CD8-positive, alpha-beta memory T cell (primary cell): ENCODE measurements at places on chromosomes 5 and 9. TPM values are rescaled to one million over a fixed set of nuclear protein-coding genes. Genes with fewer than 3 reads are reported as not detected.

DNA sequence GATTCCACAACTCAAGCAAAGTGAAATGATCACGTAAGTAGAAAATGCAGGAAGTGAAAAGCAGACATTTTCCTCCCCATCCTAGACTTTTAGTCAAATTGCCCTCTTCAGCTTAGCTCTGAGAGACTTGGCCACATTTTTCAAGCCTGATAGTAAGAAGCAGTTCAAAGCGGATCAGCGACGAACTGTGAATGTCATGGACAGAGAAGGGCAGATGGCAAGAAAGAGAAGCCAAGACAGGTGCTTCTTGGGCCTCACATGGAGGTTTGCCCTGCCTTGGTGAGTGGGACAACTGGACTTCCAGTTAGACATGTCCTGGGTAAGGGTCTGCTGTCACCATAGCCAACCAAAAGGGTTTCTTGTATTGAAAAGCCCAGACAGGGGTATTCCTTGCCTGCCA is 291.5 kb downstream of the MED10 start:
- no peak for DNase-seq

GRCh38 chr9:967903-968641 is 8.4 kb upstream of the DMRT3 start:
- DNase-seq = no peak

GRCh38 chr9:112198646-112199045 is 23.5 kb upstream of the SUSD1 start:
- DNase-seq = no peak

DNA sequence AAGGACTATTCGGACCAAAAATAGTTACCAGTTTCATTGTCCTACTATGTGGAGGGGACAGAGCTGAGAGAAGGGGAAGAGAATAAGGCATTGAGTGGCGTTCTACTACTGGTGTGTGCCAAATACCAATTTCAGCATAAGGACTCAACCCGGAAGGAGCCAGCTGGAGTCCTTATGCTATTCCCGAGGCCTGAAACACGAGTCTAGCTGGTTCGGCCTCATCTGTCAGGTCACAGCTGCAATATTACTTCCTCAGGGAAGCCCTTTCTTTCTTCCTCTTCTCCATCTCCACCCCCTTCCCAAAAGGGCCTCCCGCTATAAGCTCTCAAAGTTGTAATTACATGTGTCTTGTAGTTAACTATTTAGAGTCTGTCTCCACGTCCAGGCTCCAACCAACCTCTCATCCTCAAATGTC is 20.5 kb upstream of the FER start:
- DNase-seq = no peak

DNA sequence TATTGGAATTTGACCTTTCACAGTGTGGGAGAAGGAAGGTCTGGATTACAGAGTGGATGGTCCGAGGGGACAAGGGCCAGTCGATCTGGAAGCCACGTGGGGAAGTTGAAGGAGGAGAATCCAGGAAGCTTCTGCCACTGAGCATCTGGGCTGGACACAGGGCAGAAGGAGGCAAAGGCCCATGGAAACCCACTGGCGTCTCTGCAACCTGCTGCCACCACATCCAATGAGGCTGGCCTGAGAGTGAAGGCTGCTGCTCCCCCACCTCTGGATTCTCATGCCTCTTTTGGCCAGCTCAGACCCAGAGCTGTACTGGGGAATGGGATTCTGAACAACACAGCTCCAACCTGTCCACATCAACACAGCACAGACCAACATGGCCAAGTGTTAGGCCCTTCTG is 48.9 kb upstream of the BOD1 start:
- DNase-seq = no peak

DNA sequence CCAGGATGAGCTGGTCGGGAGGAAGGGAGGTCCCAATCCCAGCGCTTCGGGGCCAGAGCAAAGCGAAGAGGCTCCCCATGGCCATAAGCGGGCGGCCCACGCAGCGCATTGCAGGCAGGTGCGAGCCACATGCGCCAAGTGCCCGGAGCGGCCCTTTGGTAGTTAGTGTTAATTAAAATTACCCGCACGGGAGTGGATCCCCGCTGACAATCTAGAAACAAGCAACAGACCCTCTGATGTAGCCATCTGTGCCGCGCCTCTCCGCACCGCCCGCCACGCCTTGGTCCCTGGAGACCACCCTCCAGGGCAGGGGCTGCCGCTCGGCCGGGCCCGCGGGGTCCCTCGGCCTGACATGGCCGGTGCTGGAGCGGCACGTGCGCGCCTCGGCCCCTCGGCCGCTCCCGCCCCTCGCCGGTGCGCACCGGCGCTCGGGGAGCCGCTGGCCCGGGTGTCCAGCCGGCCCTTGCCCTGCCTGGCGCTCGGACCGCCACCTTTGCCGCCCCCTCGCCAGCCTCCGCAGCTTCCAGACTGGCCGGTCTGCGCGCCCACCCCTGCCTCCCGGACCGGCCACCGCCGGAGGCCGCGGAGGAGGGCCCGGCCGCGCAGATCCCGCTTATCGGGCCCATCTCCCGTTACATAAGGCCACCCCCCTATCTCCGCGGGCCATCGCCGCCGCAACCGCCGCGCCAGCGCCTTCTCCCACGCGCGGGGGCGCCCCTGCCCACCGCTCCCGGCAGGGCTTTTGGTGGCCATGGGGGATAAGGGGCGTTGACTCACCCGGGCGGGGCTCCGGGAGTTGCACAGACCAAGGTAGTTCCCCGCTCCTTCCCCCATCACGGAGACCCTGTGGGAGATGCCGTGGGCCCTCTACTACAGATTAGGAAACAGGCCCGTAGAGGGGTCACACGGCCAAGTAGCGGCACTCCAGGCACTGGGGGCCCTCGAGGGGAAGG is 1.9 kb upstream of the IL13 start:
- no peak for DNase-seq

GRCh38 chr9:77800924-77801551 is 152.9 kb upstream of the GNA14 start:
- DNase-seq = no peak

DNA sequence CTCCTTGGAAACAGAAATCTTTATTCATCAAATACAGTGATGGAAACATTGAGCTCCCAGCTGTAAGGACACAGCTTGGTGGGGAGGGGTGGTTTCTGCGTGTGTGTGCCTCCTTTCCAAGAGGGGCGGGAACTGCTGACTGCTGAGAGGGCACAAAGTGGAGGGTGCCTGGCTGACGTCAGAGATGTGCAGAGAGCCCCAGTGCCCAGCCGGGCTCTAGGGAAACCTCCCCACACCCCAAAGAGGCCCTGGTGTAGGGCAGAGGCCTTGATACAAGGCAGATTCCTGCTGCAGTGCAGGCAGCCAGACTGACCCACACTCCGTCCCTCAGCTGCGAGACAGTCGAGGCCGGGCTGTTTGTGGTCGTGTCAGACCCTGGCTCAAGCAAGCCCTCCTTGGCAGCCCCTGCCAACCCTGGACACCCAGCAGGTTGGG is 191.0 kb downstream of the CACNA1B start:
- no peak for DNase-seq

DNA sequence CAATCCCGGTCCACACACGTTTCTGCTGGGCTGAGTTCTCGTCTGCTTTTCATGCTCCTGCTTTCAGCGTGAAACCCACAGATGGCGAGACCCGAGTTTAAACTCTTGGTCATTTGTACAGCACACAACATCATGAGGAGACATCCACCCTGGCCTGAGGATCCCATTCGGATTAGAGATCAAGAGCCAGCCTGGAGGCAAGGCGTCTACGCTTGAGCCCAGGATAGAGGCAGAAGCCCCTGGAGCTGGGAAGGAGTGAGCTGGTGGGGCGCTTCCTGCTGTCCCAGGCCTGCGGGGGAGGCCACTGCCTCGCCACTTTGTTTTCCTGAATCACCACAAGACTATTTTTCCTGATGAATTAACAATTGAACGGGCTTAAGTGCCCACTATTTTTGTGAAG is 281.9 kb upstream of the IRX4 start:
- DNase-seq = no peak

- DNase-seq = no peak
Measured at GRCh38 chr5:77993141-77993854, 217.2 kb upstream of the TBCA start.

DNA sequence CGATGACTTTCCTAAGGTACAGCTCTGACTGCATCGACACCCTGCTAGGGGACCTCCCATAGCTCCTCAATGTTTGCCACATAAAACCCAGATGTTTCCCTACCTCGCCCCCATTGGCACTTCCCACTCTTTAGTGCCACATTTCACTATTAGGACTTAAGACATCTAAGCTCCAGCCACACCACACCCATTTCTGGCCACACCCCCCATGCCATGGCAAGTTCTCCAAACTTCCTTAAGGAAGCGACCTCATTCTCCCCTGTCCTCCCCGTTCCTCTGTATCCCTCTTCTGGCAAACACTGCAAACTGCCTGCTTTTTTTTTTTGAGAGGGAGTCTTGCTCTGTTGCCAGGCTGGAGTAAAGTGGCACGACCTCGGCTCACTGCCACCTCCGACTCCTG is 62.9 kb downstream of the USP20 start:
- DNase-seq = no peak

- DNase-seq = no peak
Measured at GRCh38 chr5:89572696-89573095, 689.7 kb upstream of the MEF2C start.

DNA sequence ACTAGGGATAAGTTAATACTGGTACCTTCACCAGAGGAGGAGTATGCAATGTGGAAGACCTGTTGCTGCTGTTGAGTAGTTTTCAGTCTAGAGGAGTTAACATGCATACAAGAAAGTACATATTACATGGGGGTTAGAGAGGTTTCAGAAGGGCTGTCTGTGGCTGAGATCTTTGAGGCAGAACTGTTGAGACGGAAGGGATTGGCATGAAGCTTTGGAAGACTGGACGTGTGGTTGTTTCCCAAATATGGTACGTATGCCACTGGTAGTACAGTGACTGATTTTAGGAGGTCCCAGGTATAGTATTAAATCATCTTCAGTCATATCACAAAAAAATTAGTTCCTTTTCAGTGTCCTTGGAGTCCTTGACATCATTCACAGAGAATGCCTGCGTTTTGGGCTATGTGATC is 17.6 kb downstream of the TNFAIP8 start:
- DNase-seq = no peak

GRCh38 chr5:2732850-2733249 is 18.6 kb downstream of the IRX2 start:
- no peak for DNase-seq

GRCh38 chr5:400282-401145 is 42.5 kb upstream of the EXOC3 start:
- no peak for DNase-seq

GRCh38 chr5:149278451-149279210 is 7.0 kb downstream of the AFAP1L1 start:
- DNase-seq = no peak

DNA sequence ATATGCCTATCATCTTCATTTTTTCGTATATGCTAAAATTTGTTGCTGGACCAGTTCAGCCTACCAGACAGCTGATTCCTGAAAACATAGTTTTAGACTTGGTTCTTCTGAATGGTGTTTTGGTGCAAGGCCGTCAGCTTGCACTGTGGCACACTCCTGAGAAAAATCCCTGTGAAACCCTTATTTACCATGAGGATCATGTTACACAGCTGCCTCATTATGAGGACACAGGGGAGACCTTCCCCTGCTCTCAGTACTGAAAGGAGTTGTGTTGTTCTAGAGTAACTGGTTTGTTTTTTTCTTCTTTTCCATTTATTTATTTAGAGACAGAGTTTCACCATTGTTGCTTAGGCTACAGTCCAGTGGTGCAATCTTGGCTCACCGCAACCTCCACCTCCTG is 37.6 kb downstream of the MAST4 start:
- no peak for DNase-seq

GRCh38 chr5:109690242-109690974 is 681 bp downstream of the MAN2A1 start:
- peak; percentile 32 for DNase-seq

DNA sequence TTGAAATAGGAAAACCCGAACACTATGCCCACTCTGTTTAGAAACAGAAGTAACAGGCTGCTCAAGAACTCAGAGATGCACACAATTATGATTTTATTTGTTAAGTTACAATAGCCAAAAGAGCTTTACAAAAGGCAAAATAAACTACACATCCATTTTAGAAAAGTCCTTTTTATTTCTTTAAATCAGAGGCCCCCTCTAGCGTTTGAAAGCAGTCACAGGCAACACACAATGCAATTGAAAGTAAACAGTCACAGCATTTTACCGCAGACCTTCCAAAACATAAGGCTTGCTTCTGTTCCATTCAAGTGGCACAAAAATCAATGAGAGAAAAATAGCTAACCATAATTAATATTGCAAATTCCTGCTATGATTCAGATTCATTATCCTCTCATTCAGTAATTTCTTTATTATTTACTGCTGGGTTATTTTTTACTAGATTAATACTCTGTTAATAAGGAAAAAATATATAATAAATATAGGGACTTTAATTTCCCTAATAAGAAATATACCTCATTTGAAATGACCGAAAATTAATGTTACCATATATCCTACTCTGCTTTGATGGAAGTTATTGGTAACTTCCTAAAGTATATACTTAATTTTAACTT is 78.3 kb downstream of the CEP120 start:
- no peak for DNase-seq

GRCh38 chr5:56142614-56143372 is 90.3 kb downstream of the ANKRD55 start:
- DNase-seq = no peak

DNA sequence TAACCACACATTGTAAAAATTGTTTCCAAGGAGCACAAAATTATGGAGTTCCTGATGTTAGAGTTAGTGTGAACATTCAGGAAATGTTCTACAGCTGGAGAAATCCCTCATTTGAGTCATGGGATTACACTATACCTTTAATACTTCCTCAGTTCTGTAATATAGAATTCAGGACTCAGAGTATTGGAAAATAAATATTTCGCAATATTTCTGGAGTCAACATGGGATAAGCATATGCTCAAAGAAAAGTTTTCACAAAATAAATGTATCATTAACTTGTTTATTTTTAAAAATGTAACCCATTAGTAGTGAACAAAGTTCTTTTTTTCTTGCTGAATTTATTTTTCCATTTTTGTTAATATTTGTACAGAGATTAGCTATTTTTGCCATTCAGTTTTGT is 8.6 kb downstream of the CYLC2 start:
- DNase-seq = no peak

DNA sequence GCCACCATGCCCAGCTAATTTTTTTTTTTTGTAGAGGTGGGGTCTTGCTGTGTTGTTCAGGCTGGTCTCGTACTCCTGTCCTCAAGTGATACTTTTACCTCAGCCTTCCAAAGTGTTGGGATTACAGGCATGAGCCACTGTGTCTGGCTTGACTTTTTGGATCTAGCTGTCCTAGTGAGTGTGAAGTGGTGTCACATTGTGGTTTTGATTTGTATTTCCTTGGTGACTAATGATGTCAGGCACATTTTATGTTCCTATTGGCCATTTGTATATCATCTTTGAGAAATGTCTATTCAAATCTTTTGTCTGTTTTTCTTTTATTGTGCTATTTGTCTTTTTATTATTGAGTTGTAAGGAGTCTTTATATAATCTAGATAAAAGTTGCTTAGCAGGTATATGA is 53.5 kb upstream of the MCCC2 start:
- DNase-seq = peak; percentile 17

GRCh38 chr5:56585461-56585860 is 229.9 kb upstream of the MAP3K1 start:
- DNase-seq = no peak

Gene PTPN3
- polyA plus RNA-seq = not detected

Gene CDH12
- polyA plus RNA-seq = not detected

Gene C5orf63
- polyA plus RNA-seq = 5.2 TPM

Gene CCNI2
- polyA plus RNA-seq = 3.4 TPM

Gene KLF4
- not detected for polyA plus RNA-seq

Gene PCSK1
- polyA plus RNA-seq = not detected

Gene STRBP
- 22.2 TPM for polyA plus RNA-seq

Gene CCT5
- 228 TPM for polyA plus RNA-seq

Gene NCS1
- polyA plus RNA-seq = 0.54 TPM

Gene ZDHHC11B
- not detected for polyA plus RNA-seq

Gene MLLT3
- polyA plus RNA-seq = 24.6 TPM
